ENCODE measurements at places on chromosomes 1 and 21.

DNA sequence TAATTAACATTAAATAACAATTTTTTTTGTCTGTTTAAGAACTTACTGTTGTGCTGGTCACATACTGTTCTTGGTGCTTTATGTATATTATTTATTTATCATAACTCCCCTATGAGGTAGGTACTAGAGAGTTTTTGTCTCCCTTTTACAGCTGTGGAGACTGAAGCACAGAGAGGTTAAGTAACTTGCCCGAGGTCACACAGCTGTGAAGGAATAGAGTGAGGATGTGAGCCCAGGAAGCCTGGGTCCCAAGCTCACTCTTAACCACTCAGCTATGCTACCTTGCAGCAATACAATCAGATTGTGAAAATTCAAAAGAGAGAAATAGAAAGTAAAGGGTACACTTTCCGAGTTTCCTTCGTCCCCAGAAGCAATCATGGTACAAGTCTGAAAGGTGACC, 35.6 kb upstream of the FHAD1 start:
- no peak for DNase-seq

GRCh38 chr1:27397749-27398148, 5.3 kb downstream of the GPR3 start:
- DNase-seq: no peak

DNA sequence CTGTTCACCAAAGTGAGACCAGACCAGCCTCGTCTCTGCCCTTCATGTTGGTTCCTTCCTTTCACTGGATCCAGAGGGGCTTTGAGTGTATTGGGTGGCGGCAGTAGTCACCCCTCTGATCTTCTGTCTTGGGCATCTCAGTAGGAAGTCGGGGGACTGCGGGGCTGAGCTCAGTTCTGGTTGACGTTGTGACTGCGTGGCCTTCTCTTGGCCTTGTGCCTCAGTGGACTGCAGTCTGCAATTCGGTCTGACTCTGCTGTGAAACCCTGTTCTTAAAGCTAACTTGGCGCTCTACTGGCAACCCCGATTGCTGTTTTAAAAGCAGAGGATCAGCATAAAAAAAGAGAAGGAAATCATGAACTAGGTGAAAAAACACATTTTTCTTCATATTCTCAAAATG, 56.7 kb downstream of the SLC37A1 start:
- DNase-seq: no peak

DNA sequence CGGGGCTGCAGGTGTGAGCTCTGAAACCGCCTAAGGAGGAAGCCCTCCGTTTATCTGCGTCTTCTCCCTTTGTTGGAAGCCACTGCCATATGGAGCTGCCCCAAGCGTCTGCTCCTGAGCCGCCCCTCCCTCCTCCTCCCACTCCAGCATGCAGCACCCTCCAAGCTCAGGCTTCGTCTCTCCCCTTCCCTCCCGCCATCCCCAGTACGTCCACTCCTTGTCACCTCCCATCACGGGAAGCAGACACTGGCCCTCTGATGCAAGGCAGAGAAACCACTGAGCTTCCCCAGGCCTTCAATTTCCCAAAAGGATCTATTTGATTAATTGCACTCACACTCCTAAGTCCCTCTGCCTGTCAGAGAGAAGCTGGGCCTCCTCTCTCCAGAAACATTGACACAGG, 52.5 kb downstream of the NFASC start:
- DNase-seq: no peak

- DNase-seq: no peak
Observed at GRCh38 chr1:188261849-188262248, 1433.1 kb downstream of the PLA2G4A start.

DNA sequence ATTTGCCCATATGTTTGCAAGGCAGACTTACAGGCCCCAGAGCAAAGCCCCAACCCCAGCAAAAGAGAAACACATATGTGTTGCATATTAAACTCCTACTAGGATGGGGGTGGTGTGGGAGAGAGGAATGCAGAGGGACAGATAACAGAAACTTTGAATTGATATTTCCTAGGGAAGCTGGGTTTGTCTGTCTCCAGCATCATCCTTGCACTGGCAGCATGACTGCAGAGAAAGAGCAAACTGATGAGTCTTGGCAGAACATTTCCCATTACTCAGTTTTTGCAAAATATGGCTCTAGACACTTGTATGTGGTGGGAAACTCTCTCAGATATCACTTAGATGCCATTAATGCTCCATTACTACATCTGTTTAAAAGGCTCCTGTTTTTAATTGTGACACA, 43.8 kb upstream of the MARK1 start:
- no peak for DNase-seq

DNA sequence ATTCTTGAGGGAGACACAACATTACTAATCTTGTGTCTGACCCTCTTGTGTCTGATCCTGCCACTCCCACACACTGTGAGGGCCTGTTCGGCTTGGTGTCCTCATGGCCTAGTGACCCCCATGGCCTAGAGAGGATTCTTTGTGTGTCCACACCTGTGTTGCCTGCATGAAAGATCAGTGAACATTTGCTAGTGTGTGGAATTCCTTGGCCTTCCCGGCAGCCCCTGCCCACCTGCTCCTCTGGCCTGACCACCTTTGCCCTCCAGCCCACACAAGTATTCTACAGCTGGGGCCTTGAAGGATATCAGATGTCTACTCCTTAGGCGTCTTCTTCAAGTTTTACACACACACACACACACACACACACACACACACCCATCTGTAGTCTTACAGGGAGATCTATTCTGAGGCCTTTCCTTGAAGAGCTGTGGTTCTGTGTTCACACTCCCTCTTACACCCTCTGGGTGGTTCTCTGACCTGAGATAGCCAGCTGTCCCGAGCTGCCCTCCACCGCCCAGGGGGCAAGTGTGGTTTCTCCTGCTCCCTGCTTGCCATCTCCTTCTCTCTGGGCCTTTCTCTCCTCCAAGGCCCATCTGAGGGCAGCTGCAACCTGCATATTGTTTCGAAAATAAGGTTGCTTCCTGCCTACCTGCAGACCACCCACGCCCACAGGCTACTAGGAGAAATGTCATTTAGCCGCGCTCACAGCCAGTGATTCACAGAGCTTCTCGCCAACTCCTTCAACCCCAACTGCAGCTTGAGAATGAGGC, 45.4 kb downstream of the CD247 start:
- no peak for DNase-seq

- DNase-seq: no peak
Observed at GRCh38 chr1:213008564-213008963, 7.1 kb downstream of the ANGEL2 start.

DNA sequence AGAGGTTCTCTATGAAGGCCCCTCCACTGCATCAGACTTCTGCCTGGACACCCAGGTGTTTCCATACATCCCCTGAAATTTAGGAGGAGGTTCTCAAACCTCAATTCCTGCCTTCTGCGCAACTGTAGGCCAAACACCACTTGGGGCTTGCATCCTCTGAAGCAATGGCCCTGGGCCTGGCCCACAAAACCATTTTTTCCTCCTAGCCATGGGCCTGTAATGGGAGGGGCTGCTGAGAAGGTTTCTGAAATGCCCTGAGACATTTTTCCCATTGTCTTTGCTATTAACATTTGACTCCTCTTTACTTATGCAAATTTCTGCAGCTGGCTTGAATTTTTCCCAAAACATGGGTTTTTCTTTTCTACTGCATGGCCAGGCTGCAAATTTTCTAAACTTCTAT, 37.9 kb upstream of the PTPRC start:
- DNase-seq: no peak

- no peak for DNase-seq
Observed at GRCh38 chr1:182615468-182616129, 11.4 kb upstream of the RGS16 start.

- no peak for DNase-seq
Observed at GRCh38 chr1:54781023-54781723, 16.9 kb upstream of the PARS2 start.

DNA sequence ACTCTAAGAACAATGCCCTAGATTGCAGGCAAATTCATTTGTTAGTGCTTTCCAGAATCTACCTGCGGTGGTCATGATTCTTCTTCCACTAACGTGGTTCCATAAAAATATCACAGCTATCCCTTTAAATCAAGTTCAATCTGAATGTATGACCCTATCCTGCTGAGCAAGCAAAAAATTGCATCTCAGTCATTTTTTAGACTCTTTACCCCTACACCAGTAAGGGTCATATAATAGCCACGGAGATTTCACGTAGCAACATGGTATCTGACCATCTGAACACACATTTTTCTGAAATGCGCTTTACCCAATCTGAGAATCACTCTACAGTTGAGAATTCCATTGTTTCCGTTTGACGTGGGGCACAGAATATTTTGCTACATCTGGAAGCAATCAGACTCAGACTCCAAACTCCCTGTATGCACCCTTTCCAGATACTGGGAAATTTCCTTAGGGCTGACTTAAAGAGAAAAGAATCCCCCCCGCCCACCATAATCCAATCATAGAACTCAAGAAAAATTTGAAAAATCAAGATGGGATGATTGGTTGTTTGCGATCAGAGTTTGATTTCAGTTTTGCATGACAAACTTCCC, 699.2 kb upstream of the ZP4 start:
- no peak for DNase-seq

GRCh38 chr1:154845879-154846278, 24.2 kb downstream of the KCNN3 start:
- DNase-seq: no peak

DNA sequence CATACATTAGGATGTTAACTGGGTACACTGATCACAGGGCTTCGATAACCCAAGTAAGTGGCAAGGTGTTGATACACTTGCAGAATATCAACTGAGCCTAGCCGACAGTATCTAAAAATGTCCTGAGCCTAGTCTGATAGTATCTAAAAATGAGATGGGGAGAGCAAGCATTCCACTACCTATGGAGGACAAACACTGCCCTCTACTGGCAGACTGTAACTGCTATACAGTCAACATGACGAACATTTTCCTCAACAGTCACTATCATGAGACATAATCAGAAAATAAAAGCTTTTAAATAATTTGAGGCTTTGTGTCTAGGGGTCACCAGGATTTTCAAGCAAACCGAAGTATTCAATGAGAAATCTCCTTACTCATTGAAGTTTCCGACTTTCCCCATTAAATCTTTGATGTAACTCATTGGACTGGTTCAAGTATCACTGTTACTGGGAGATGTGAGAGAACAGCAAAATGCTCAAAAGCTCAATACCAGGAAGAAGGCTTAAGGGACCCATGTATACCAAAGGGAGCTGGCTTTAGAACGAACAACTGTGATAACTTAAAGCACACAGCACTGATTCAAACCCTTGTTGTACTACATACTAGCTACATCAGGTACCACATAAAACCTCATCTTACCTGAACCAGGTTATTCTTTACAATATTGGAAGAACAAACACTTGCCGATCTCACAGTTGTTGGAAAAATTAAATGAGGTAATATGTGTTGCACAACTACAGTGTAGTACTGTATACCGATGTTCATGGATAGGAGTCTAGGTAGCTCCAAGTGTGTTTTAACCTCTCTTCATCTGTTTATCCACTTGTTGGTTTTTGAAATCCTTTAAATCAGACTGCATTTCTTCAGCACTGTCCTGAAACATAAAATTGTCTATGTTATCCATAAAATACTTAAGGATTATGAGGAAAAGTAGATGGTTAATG, 31.1 kb upstream of the SLC45A3 start:
- DNase-seq: peak; percentile 91

DNA sequence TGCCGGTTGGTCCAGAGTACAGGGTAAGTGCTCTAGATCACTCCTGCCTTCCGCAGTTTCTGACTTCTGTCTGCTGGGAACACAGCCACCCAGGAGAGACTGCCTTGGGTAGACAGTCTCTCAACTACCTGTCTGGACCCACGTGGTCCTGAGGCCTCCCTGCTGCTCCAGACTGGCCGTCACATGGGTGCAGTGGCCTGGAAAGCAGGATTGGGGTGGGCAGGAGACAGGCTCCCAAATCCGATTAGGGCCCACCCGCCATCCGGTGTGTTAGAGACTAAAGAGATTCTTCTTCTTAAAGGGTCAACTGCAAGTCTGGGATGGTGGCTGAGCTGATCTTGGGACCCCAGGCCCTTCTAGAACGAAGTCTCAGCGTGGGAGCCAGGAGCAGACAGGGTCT, 105.5 kb downstream of the EBNA1BP2 start:
- no peak for DNase-seq

Measured in suppressor macrophage (primary cell).